ENCODE measurements at places on chromosomes 1 and 21.

- no peak for DNase-seq
These were observed 11.4 kb downstream of the RPE65 start for GRCh38 chr1:68438310-68438709.

DNA sequence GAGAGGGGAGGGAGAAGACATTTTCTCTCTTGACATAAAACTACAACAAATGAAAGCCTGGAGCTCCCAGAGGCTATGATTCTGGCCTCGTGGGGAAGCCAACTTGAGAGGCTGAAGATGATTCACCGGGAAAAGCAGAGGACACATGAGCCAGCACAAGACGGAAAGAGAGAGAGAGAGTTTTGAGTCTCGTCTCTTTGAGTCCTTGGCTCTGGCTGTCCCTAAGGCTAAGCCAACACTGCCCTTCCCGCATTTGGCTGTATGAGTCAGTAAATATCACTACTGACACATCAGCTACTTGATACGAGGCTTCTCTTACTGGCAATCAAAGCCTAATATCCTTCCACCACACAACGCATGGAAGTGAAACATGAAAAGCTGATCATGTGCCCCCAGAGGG is 95.5 kb downstream of the GRIK3 start:
- no peak for DNase-seq

- DNase-seq, result no peak
These were observed 16.7 kb upstream of the ATP1B1 start for GRCh38 chr1:169089776-169090175.

DNA sequence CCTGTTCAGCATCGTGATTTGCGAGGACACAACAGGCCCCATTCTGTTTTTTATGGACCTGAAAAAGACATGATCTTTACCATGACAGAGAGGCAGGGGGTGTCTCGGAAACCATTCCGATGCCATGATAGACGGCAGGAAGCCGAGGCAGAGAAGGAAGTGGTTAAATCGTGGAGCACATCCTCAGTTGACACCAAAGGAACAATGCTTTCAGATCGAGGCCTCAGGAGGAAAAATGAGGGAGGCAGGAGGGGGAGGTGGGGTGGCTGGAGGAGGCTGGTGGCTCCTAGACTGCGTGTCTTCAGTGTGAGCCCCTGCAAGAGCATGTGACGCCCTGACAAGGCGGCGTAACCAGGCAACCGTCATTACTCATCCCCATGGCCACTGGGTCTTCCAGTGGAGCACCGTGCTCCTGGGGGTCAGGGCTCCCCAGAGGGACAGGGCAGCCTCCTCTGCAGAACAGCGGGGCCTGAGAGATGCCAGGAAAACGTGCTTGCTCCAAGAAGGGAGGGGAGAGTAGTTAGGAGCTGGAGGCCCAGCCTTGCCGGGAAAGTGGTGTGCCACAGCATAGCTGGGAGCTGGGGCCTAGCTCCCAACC is 172.8 kb upstream of the TMEM51 start:
- DNase-seq, result no peak

DNA sequence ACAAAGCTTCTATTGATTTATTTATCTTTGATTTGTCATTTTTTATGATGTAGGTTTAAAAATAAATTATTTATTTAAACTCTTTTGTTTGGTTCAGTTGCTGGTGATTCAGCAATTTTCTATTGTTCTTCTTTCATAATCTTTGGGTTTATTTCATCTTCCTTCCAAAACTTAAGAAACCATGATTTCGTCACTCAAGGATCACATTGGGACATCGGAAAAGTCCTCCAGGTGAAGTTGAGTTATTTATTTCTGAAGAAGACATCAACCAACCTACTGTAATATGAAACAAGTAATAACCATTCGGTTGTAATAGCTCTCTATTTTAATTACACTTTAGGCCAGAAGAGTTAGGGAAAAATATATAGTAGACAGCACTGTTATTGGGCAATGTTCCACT is 23.0 kb upstream of the WLS start:
- no peak for DNase-seq

DNA sequence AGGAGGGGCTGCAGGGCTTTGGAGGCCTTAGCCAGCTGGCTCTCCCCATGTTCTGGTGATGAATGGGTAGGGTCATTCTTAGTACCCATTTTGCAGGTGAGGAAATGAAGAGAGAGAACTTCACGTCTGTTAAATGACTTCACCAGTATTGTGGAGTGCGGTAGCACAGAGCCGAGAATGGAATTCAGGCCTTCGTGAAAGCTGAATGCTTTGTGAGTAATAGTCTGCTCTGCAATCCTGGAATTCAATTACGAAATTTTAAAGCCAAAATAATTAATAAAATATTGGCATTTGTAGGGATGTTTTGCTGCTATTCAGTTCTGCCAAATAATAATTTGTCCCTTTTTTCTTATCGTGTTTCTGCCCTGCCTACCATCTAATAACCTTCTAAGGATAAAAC is 197.7 kb downstream of the GREM2 start:
- DNase-seq, result no peak

- DNase-seq, result no peak
These were observed 78.0 kb downstream of the CD247 start for GRCh38 chr1:167440345-167440744.

DNA sequence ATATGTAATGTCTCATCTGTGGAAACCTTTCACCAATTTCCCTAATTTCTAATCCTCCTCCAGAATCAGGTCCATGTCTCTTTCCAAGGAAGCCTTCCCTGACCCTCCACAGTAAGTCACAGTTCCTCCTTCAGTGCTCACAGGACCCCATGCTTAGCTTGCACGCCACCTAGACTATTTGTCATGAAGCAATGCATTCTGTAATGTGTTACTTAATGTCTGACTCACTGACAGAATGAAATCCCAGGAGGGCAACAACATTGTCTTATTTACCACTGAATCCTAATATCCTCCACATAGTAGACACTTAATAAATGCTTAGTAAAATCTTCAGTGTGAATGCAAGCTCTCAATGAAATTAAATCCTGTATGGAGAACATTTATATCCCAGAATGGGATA is 245.9 kb upstream of the PLD5 start:
- no peak for DNase-seq

DNA sequence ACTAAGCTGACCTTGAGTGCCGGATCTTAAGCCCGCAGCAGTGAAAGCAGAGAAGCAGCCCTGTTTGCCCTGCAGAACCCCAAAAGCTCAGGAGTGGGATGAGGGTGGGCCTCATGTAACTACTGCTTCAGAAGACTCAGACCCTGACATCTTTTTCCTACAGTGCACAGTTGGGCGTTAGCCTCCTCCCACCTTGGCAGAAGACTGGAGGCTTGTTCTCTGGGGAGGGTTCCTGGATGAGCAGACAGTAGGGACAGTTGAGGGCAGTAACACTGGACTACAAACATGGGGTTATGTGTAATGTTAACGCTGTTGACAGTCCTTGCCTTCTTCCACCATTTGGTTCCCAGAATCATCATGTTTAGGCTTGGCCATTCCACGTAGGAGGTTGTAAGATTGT is 9.6 kb downstream of the CTPS1 start:
- DNase-seq, result no peak

DNA sequence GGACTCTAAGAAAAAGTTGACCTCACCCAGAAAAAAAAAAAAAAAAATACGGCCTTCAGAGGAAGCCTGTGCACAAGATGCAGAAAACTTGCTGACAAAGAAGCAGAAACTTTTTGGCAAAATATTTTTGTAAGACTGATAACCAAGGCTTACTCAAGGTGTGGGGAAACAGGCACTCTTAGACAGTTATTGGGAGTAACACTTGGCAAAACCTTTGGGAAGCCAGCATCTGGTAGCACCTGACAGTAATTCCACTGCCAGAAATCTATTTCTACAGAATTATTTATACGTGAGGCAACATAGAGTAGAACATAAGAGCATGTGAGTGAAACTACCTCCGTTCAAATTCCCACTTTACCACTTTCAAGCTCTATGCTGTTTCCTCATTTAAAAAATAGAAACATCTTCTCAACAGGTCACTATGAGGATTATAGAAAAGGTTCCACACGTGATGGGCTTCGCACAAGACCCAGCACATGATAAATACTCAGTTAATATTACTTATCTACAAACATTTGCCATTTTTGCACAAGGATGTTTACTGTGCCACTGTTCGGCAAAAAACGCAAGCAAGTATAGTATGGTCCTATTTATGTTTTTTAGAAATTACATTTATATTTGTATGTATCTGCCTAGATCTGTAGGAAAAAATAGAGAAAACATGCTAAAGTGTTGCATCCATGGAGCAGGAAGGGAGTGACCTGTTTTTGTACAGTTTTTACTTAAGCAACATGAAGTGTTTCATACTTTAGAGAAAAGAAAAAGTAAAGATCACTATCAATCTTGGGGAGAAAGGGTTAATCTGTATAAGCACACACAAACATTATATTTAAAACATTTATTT is 22.2 kb downstream of the MRPL39 start:
- DNase-seq, result no peak

DNA sequence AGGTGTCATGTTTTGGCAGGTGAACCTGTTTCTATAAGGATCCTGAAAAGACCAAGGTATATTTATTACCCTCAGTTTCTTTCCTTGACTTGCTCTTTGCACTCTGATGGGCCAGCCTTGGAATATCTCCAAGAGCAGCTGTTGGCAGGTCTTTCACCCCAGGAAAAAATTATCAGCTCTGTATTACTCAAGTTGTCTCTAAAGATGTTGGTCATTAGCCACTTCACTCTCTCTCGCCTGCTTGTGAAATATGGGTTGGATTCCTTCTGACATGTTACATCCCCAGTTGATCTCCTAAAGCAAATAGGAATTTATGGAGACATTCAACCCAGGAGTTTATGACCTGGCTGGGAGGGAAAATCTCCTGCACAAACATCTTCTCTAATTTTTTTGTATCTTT is 85.9 kb downstream of the KCNJ15 start:
- DNase-seq, result no peak

DNA sequence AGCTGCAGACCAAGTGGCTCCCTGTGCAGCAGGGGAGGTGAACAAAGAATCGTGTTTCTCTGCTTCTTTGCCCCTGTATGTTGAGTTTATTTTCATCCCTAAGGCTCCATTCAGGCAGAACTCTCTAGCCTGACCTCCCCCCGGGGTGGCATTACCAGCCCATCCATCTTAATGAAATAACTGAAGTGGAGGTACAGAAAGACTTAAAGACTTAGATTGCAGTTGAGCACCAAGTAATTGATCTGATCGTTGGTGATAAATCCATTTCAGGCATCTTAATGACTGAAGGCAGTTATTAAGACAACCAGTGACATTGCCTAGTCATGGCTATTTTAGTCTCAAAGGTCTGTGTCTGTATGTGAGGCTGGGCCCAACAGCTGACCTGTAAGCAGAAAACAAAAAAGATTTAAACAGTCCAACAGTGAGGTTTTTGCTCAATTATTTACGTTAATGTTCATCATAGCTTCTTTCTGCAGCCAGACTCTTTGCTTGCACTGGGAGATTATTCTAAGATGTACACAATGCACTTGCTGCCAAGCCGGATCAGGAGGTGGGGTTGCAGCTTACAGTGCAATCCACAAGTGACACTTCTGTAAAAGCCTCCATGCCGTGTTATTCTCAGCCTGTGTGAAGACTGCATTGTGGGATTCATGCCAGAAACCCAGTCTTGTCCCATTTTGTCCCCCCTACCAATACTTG is 363.0 kb upstream of the DUSP10 start:
- no peak for DNase-seq

- no peak for DNase-seq
These were observed 318.4 kb downstream of the AJAP1 start for GRCh38 chr1:4972761-4973320.

DNA sequence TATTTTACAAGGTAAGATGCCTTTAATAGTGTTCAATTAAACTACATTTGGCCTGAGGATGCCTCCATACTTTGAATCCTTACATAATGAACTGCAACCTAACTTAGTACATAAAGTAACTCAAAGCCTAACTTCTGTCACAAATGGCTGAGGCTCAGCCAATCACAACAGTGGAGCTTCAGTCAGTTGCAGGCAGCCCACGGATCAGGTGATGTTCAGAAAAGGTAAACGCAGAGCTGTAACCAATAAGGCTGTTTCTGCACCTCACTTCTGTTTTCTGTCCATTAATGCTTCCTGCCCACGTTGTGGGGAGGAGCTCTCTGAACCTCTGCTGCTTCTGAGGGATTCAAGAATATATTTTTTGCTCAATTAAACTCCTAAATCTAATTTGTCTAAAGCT is 94.8 kb upstream of the KIAA0040 start:
- DNase-seq, result no peak

DNA sequence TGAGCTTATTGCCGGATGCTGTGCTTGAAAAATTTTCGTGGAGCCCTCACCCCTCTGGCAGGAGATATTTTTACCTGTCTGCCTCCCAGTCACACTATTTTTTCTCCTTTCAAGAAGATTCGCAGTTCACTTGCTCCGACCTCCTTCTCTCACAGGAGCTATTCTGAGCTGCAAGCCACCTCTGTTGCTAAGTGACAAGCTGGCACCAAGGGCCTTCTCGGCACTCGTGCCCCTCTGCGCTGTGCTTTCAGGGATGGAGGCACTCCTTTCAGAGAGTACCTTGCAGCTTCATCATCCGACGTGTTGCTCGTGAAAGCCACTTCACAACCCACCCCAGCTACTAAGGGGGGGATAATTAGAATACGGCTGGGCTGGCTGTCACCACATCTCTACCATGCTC is 11.6 kb downstream of the SLC6A17 start:
- peak; percentile 79 for DNase-seq

- DNase-seq, result no peak
These were observed 15.4 kb upstream of the SUCO start for GRCh38 chr1:172517545-172517944.

DNA sequence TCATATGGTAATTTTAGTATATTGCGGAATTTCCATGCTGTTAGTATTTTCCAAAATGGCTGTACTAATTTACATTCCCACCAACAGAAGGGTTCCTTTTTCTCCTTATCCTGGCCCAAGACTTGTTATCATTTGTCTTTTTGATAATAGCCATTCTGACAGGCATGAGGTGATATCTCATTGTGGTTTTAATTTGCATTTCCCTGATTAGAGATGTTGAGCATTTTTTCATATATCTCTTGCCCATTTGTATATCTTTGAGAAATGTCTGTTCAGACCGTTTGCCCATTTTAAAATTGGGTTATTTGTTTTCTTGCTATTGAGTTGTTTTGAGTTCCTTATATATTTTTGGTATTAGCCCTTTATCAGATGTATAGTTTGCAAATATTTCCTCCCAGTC is 14.0 kb downstream of the CAPZA1 start:
- DNase-seq, result no peak

DNA sequence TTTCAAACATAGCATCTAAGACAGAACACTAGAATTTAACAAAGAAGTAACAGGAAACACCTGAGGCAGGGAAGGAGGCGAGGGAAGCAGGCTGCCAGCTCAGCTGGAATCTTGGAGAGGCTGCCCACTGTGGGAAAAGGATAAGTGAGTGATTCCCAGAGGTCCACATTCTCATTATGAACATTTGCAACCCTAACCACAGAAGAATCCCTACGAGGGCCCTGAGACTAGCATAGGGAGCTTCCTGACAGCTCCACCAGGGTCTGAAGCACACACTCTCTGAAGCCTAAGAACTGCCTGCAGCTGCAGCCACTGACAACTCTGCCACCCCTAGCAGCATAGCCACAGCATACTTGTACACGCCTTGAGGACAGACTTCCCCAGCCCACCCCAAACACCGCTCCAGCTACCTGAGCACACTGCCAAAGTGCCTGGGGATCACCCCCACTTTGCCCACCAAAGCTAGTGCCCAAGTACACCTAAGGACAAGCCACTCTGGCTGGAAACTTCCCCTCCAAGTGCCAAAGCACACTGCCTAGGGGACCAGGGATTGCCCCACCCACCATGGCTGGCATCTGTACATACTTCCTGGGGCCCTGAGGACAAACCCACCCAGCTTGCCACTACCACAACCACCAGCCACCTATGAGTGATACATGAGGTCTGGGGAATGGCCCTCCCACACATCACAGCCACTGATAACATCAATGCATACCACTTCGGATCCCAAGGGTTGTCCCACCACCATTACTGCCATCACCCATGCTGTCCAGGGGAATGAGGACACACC is 76.6 kb upstream of the GUCA2A start:
- DNase-seq, result no peak

Measured in dorsolateral prefrontal cortex (tissue), 122 donors.